ENCODE measurements at places on chromosomes 16 and 17.

GRCh38 chr17:76191896-76192295 is 48.4 kb downstream of the RNF157 start:
- no peak for ATAC-seq

- ATAC-seq = no peak
Observed at GRCh38 chr16:8295513-8296237, 294.6 kb downstream of the TMEM114 start.

DNA sequence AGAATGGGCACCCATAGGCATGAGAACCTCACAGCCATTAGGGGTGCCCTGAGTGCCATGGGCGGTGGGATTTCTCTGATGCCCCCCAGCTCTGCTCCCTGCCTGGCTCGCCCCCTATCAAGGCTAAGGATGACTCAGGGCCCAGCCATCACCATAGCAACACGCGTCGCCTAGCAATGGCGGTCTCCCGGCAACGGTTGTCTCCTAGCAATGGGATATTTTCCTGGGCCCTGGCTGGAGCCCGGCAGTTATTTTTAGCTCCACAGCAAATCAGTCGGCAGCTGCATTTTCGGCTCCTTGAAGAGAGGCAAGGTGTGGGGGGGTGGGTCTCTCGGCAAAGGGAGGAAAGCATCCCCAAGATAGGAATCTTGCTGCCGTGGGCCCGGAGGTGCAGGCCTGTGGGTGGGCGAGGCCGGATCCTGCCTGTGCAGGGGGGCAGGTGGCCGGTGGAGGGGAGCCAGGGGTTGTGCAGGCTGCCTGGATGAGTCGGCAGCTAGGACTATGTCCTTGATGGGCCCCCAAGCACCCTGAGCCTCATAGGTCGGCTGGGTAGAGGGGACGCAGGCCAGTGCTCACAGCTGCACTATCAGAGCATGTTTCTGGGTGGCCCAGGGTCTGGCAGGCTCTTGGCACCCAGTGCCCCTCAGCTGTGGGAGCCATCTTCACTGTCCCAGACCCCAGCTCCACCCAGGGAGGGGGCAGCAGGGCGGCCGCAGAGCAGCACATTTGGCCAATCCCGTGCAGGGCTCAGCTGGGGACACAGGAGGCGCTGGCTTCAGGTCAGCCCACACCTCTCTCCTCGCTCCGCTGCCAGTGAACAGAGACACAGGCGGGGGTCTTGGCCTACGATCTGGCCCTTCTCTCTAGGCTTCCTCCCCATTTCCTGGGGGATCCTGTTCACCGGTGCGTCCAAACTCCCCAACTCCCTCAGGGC is 4.2 kb upstream of the FBXL16 start:
- ATAC-seq = no peak

- ATAC-seq = peak; percentile 86
Observed at GRCh38 chr16:50665128-50665878, 15.8 kb downstream of the SNX20 start.

GRCh38 chr17:8477715-8478441 is 42.2 kb downstream of the NDEL1 start:
- ATAC-seq = no peak

DNA sequence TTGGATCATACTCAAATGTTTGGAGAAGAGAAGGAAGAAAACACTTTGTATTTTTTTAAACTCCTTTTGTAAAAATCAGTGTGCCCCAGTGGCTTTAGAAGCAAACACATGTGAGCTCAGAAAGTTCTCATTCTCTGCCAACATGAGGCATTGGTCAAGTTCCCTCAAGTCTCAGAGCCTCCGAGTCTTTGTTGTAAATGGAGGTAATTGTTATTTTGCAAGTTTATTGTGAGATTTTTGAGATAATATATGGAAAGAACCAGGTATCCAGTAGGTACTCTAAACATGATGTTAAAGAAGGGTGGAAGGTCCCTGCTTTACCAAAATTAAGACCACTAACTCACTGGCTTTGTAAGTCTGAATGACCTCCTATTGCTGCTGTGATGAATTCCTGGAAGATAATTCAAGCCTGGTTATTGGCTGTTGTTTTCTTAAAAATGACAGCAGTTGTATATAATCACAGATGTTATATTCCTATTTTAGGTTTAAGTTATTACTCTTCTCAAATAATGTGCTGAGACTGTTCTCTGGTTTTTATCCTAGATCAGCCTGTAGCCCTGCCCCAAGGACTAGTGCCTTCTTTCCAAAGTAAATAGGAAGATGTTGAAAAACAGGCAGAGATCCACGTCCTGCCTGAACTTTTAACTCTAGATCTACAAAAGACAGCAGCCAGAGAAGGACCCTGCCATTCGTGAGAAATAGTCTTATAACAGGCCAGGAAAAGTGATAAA is 2.4 kb downstream of the HLF start:
- no peak for ATAC-seq

DNA sequence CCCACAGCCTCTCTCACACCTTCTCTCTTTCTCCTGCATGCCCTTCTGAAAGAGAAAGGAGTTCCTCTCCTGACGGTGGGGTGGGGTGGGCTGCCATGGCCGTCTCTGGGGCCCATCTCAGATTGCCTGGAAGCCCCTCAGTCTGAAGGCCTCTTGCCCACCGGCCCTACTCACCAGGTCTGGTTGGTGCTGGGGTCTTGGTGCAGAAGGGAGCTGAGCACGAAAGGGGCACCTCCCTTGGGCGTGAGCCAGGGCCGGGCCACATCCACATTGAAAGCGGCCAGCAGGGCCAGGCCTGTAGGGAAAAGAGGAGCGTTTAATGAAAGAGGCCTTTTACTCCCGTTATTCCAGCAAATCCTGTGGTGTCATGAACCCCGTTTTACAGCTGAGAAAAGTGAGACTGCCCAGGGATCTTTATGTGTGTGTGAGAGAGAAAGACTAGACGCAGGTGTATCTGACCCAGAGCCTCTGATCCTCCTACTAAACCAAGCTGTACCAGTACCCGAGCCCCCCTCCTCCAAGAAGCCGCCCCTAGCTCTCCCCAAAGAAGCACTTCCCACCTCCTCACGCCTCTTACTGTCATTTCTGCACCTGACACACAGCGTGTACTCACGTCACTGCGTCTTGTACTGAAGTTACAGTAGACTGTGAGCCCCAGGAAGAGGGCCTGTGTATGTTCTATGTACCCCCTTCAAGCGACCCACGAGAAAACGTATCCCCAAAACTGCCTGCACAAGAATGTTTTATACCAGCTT is 23.4 kb downstream of the ITGAE start:
- ATAC-seq = no peak

GRCh38 chr16:46757339-46758050 is 9.4 kb upstream of the MYLK3 start:
- ATAC-seq = no peak

GRCh38 chr17:82080789-82081464 is 15.3 kb upstream of the DUS1L start:
- ATAC-seq = no peak

DNA sequence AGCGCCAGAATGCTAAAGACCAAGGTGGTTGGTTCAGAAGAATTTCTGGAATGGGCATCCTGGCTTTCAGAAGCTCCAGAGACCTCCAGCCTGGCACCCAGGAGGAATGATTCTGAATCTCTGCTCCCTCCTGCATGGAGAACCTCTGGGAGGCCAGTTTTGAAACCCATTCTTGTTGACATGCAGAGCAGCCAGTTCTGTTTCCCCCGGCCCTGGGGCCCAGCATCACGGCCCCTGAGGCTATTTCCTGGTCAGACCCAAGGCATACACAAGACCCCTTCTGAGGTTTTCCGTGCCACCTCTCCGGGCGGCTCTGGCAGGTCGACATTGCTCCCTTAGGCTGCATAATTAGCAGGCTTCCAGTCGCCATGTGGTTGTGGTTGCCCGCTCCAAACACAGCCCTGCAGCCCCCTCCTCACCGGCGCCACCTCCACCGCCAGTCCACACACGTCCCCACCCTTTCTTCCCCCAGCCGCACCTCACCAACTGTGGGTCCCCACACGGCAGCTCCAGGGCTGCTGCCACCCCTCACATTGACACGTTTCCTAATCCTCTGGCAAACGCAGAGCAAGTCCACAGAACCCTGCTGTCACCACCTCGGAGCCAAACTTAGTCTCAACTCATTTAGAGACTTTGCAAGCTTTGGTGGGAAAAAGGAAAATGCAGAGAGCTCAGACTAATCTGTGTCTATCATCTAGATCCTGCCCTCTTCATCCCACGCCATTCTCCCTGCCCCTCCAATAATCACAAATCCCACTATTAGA is 367.1 kb downstream of the SOX9 start:
- ATAC-seq = no peak

DNA sequence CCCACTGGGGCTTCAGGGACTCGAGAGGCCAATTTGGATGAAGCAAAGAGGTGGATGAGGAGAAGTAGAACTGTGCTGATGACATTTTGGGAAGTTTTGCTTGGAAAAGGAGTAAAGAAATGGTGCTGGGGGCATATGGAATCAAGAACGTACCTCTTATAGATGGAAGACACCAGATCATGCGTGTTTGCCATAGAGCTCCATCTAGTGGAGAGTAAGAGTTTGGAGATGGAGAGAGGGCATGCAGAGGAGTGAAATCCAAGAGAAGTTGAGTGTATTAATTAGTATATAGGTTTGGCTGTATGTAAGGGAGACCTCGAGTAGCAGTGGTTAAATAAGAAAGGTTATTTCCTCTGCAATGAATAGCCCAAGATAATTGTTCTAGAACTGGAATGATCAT is 56.0 kb downstream of the SHISA6 start:
- ATAC-seq = no peak

GRCh38 chr17:7575481-7575883 is 4.0 kb upstream of the CD68 start:
- ATAC-seq = no peak

GRCh38 chr16:88508868-88509748 is 56.0 kb downstream of the ZFPM1 start:
- ATAC-seq = no peak

- no peak for ATAC-seq
Observed at GRCh38 chr17:29102046-29102445, 59.1 kb downstream of the PIPOX start.

GRCh38 chr16:79098907-79099306 is 501.6 kb downstream of the MAF start:
- ATAC-seq = no peak

DNA sequence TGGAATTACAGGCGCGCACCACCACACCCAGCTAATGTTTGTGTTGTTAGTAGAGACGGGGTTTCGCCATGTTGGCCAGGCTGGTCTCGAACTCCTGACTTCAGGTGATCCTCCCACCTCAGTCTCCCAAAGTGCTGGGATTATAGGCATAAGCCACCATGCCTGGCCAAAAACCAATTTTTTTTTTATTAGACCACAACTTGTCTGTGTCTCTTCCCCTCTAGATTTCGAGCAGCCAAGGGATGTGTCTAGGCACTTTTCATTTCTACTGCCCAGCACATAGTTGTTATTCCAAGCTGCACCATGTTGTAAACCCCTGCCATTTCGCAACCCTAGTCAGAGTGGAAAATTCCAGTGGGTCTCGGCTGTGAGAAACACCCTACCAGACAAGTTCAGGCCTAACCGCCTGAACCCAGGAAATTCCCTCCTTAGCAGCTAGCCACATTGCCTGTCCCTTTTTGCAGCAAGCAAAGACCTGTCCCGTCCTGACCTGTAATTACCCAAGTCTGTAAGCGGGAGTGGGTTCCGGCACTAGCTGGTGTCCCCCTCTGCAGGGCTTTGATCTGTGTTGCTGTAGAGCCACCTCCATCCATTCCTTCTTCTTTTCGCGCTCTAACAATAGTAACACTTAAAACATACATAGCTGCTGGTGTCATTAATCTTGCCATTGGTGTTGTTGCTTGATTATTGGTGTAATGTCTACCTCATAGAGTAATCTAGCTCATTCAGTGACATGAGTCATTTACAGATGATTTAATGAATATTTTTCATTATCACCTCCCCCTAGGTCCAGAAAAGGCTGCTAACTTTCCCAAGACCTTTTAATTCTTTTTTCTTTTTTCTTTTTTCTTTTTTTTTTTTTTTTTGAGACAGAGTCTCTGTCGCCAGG is 77.3 kb upstream of the ATF7IP2 start:
- ATAC-seq = no peak

- no peak for ATAC-seq
Observed at GRCh38 chr17:30565073-30565935, 88.1 kb downstream of the GOSR1 start.

All from gastroesophageal sphincter (tissue), 4 donors.